ENCODE measurements at places on chromosomes 13 and 19.

DNA sequence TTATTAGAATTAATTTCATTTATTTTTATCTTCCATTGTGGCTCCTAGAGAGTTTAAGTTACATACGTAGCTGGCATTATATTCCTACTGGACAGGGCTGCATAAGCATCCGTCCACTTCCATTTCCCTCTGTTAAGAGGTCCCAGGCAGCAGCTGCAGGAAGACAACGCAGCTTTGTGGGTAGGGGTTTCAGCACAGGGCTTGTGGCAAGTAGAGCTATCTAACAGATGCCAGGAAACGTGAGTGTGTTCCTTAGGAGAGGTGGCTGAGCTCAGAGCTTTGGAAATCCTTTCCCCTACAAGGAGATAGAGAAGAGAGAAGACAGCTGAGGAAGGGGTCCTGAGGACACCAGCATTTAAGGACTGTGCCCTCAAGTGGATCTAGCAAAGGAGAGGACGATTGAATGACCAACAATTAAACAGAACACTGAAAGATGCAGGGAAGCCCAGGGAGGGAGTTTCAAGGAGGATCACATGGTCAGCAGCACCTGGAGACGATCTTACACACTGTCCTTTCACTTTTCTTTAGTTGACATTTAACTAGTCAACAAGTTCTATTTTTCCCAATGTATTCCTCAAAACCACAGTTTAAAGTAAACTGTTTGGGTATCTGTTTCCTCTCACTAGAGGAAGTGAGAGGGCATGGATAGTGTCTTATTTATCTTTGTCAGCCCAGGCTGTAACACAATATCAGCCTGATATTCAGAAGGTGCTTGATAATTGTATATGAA lies 2.3 kb upstream of the N4BP2L1 start:
- no peak for DNase-seq

GRCh38 chr13:109879338-109879737 lies 93.0 kb upstream of the IRS2 start:
- DNase-seq = no peak

DNA sequence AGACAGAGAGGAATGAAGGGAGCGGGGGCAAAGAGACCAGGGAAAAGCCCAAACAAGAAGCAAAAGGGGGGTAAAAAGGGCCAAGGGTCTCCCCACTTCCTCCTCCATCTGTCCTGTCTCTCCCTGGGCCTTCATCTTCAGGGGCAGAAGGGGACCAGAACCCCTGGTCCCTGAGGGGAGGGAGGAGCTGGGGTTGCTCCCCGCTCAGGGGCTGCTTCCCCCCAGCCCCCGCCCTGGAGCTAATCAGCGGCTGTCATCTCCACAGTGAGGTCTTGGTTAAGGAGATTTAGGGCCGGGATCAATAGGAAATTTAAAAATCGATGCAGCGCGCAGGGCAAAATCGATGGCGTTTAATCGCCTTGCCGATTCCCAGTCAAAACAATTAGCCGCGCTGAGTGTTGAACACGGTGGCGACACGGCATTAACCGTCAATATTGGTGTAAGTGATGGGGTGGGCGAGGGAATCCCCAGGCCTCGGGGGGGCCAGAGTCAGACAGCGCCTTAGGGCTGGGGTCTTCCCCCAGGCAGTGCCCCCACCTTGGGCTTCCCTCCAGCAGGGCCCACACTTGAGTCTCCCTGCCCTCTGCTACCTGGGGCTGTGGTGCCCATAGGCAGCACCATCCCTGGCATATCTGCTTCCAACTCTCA lies 29.5 kb upstream of the POU2F2 start:
- DNase-seq = no peak

- DNase-seq = no peak
Observed at GRCh38 chr13:51801631-51802099, 2.3 kb downstream of the DHRS12 start.

DNA sequence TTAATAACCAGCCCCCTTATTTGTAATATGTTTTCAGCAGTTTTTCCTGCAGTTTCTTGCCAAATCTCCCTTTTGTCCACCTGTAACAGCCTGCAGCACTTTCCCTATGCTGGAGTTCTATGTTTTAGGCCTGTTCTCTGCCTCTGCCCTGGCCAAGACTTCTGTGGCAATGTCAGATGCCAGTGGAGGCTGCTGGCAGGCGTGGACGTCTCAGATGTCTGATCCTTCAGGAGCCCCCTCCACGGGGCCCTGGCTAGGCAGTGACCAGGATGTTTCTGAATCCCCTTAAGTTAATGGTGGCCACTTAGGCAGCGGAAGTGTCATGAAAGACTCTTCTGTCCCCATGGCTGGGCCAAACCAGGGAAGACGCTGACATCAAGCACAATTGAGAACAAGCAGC lies 40.8 kb downstream of the SIPA1L3 start:
- DNase-seq = no peak

DNA sequence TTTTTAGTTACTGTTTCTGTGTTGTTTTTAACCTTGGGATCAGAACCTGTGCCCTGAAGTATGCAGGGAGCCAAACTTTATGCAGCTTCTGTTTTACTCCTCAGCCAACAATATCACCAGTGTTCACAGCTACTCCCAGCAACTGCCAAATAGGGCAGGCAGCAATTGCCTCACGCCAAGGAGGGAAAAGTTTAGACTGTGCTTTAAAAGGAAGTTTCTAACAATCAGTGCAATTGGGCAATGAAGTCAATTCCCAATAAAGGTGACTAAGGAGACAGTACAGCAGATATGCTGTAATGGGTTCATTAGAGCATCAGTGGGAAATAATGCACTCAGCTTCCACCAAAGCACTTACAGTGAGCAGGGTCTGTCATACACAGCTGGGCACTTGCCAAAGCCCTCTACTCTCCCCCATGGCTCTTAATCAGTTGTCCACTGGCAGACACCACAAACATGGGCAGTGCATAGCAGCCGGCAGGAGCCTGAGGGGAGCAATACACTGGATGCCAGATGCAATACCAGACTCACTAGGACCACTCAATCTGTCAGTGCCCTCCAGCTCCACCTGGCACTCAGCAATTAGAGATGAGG lies 19.3 kb downstream of the ENOX1 start:
- DNase-seq = no peak

DNA sequence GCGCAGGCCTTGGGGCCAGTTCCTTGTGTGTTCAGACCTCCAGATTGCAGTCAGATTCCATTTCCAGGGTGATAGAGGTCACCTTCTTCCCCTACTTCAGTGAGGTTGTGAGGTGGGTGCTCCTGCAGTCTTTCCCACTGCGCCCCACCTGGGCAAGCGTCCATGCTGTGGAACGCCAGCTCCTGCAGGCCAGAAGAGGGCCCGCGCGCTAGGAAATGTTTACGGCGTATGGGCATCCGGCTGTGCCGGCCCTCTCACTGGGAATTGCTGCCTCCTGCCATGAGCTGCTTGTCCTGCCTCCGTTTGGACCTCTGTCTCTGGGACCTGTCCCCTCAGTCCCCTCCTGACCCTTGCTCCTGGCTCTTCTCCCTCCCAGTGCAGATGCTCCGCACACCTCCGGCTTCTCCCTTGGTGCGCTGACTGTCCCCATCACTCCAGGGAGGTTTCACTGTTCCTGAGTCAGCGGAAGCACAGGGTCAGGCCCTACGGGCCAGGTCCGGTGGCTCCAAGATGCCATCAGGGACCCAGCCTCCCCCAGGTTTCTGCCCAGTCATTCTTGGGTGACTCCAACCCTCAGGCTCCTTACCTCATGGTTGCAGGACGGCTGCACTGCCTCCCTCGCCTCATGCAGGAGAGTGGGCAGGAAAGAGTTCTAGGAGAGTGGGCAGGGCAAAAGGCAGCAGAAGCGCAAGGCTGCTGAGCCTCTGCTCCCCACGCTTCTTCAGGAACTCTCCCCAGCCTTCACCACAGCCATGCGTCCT lies 56.6 kb downstream of the SMARCA4 start:
- no peak for DNase-seq

- no peak for DNase-seq
Observed at GRCh38 chr19:37718304-37718703, 1.3 kb downstream of the ZNF607 start.

DNA sequence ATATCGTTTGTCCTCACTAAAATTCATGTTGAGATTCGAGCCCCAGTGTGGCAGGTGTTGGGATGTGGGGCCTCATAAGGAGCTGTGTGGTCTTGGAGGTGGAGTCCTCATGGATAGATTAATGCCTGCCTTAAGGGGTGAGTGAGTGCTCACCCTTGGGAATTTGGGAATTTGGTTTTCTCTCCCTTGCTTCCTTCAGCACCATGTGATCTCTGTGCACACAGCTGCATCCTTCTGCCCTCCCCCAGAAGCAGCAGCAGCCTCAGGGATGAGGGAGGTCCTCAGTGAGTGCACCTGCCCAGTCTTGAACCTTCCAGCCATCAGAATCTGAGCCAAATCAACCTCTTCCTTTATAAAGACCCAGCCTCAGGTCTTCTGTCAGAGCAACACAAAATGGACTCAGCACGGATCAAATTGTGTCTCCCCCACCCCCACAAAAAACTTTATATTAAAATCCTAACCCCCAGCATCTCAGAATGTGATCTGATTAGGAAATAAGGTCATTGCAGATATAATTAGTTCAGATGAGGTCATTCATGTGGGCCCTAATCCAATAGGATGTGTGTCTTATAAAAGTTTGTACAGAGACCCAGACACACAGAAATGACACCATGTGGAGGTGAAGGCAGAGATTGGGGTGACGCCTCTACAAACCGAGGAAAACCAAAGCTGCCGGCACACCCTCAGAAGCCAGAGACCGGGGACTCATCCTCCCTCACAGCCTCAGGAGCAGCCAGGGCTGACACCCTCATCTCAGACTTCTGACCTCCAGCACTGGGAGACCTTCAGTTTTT lies 12.9 kb downstream of the CYTH2 start:
- DNase-seq = no peak

DNA sequence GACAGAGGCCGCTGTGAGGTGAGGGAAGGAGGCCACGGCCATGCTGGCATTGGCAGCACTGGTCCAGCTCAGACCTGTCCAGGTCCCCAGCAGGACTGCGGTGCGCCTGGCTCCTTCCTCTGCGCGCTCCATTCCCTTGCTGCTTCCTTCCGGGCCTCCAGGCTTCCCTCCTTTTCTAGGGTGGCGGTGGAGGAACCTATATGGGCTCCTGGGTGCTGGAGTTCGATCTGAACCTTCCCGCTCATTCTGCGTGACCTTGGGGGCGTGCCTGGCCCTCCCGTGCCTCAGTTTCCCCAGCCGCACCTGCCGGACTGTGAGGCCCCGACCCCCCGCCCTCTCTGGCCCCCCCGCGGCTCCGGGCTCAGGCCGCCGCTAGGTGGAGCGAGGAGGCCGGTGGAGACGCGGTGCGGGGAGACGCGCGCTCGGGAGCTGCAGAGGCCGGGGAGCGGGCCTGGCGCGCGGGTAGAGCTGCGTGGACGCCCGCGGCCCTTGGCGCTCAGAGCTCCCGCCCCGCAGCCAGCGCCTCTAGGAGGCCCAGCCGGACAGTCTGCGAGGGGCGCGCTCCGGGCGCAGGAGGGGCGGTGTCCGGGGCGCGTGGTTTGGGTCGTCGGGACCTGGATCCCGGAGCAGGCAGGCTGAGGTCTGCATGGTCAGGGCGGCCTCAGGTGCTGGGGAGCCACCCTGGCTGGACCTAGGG lies 29.9 kb downstream of the EFNA2 start:
- DNase-seq = peak; percentile 47

DNA sequence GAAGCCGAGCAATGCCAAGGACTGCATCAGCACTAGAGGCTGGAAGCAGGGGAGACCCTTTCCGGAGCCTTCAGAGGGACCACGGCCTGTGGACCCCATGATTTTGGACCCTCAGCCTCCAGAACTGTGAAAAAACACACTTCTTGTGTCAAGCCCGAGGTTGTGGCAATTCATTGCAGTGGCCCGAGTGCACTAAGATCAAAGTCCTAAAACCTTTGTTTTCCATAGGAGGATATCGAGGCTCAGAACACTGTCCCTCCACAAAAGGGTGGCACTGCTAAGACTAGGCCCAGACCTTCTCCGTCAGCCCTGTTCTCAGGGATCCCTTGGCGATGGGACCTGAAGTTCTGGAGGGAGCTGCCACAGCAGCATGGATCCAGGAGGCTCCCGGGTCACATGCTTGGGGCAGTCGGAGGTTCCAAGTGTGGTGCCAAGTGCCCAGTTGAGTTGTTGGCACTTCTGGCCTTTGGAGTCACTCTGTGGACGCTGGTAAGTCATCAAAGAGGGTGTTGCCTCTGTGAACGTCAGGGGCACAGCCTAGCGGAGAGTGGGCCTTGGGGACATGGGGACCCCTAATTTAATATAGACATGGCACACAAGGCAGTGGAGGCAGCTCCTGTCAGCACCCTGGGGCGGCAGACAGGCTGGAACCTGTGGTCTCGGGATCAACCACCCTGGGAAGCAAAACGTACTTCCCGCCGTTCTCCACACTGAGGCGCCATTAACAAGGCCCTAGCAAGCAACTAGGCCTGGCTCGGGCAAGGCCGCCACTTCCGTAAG lies 199.2 kb downstream of the COL4A1 start:
- DNase-seq = no peak

DNA sequence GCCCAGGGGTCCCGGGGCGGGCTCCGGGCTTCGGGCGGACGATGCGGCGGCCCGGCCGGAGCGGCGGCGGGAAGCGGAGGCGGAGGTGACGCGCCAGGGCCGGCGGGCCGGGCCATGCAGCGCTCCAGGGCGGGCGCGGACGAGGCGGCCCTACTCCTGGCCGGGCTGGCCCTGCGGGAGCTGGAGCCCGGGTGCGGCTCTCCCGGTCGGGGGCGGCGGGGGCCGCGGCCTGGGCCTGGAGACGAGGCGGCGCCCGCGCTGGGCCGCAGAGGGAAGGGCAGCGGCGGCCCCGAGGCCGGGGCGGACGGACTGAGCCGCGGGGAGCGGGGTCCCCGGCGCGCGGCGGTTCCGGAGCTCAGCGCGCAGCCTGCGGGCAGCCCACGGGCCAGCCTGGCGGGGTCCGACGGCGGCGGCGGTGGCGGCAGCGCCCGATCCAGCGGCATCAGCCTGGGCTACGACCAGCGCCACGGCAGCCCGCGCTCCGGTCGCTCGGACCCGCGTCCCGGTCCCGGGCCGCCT lies 362 bp downstream of the WTIP start:
- DNase-seq = no peak

DNA sequence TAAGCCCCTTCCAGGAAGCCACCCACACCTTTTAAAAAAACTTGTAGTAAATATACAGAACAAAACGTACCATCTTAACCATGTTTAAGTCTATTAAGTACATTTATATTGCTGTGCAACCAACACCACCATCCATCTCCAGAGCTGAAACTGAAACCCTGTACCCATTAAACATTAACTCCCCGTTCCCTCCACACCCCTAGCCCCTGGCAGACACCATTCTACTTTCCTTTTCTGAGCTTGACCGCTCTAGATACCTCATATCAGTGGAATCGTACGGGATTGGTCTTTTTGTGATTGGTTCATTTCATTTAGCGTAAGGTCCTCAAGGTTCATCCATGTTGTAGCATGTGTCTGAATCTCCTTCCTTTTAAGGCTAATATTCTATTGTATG lies 13.0 kb upstream of the SPATA13 start:
- DNase-seq = no peak

GRCh38 chr19:11435833-11436313 lies 438 bp downstream of the PRKCSH start:
- DNase-seq = no peak

Measured in NCI-H1930 (cell line).